Renal pelvis (tissue), 12 donors: ENCODE measurements at places on chromosomes 4 and X.

GRCh38 chr4:107721436-107722100 lies 1.5 kb upstream of the PAPSS1 start:
- no peak for DNase-seq

DNA sequence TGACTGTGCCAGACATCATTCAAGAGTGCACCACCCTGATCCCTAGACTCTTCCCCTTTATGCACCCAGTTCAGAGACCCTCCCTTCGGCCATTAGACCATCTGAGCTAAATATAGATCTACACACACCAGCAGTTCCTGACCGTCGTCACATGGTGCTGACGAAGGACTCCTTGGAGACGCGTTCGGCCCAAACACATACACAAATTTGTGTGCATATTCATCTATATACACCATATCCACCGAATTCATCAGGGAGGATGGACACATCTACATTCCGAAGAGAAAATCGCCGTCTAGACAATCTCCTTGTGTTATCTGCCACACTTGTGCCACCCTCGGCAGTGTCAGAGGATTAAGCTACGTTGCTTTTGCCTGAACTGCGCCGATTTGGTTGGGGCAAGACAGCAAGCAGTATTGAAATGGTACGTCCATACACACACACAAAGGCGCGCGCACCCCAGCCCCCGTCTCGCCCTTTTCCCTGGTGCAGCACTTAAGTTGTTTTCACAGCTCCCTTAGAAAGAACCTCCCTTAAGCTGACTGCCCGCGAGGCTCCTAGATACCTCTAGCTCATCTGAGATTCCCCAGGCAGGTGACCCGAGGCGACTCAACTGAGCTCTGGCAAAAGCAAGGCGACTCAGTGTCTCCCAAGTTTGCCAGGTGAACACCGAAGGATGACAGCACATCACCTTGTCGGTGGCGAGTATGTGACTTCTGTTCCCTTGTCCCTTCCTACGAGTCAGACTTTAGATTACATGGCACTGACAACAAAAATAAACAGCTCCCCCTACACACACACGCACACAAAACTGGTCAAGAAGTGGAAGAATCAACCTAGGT lies 1.0 kb downstream of the RASGEF1B start:
- peak; percentile 54 for DNase-seq

- no peak for DNase-seq
Observed at GRCh38 chrX:39011454-39012221, 210.4 kb downstream of the MID1IP1 start.

GRCh38 chr4:41095192-41095872 lies 119.0 kb downstream of the APBB2 start:
- no peak for DNase-seq

GRCh38 chrX:9875801-9876200 lies 89.6 kb downstream of the SHROOM2 start:
- no peak for DNase-seq

DNA sequence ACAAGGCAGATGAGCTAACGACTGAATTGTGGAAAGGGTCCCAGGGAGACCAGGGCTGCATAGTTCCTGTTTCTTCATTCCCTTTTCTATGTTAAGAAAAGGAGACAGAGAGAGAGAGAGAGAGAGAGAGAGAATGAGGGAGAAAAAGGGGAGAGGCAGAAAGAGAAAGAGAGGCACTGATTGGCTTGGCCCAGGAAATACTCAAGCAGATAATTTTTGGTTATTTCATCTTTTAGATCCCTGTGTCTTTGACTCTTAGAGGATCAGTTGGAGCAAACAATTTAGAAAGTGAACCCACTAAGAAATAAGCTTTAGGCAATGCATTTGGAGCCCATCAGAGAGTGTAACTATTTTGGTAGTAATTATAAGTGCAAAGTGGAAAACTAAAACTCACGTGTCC lies 103.4 kb downstream of the CEP44 start:
- DNase-seq = no peak
